Stimulated activated CD4-positive, alpha-beta T cell treated with anti-CD3 and anti-CD28 coated beads, Interleukin-4, amount 100 ng/mL, for 48 hours (primary cell): ENCODE measurements at places on chromosomes 13 and 19.

DNA sequence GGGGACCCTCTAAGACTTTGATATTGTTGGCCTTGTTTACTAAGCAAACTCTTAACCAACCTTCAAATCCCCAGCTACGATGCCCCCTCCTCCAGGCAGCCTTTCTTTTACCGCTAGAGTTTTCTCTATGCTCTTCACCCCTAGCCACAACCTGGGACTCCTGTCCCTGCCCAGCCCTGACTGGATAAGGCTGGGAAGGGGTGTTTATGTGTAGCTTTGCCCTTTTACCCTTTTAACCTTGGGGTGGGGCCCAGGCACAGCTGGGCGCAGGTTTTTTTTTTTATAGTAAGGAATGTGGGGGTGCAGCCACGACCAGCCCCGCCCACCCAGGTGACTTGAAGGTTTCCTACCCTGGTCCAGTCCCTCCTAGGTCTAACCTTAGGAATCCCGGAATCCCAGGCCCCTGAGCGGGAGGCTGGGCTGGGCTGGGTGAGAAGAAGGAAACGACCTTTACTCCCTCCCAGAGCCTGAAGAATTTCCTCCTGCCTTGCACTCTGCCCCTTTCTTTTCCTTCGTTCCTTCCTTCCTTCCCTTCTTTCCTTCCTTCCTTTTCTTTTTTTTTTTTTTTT lies 12.2 kb downstream of the TJP3 start:
- DNase-seq = no peak

DNA sequence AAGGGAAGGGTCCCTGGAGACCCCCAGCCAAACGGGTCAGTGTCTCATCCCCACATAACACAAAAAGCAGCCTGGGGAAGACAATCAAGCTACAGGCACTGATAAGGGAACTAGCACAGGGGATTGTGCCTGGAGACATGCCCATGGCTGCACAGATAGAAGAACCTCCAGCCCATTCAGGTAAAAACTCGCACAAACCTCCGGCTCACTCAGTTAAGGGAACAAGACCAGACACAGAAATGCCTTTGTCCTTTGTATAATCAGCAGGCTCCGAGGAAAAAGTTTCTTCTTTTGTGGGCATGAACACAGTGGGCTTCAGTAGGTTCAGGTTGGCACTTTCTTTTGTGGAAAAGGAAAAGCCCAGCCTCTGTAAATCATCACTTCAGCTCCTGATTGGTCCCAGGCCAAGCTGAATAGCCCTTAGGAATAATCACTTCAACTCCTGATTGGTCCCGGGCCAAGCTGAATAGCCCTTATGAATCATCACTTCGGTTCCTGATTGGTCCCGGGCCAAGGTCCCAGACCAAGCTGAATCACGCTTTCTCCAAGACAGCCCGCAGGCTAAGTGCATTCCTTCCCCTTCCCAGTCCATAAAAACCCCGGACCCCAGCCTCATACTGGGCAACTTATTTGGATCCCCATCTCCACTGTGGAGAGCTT lies 5.0 kb upstream of the ZNF230 start:
- no peak for DNase-seq

DNA sequence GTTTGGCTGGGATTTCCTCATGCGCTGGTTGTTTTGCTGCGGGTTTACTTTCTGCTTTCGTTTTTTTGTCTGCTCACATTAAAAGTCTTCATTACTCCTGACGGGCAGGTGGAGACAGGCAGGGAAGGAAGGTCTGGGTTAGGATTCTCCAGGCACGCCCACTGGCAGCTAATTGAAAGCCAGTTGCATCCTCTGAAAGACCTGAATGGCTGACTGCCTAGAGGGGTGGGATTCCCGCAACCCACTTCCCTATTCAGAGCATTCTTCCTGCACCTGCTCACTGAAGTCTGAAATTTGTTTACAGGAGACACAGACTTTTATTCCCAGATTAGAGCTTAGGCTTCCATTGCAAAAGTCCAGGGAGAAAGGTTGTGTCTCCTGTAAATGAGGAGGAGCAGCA lies 172.0 kb downstream of the UQCRFS1 start:
- DNase-seq = no peak

GRCh38 chr13:113129480-113129879 lies 6.9 kb downstream of the F10 start:
- DNase-seq = no peak

DNA sequence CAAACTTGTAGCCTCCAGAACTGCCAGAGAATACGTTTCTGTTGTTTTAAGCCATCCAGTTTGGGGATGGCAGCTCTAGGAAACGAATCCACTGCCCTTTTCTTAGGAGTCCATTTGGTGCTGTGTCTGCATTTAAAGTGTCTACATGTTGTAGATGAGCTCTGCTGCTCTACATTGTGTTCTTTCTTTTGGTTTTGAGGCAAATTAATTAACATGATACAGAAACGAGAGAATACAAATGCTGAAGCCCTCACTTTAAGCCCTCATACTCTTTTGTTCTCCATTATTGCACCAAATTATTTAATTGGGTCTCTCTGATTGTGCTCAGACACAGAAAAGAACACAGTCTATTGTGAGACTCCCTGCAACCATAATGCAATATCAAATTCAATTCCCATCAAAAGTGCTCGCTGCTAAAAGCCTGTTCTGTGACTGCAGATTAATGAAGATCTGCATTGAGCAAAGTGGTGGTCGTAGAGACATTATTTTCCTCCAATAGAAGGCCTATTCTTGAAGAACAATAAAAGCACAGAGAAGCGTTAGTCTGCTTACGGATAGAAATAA lies 166.3 kb upstream of the SOX21 start:
- no peak for DNase-seq

- DNase-seq = no peak
Observed at GRCh38 chr19:1491114-1491848, at the start of gene REEP6. REEP6 (plus strand) TSS chr19:1491181; CDS start chr19:1491270, 89 bp downstream.

- no peak for DNase-seq
Observed at GRCh38 chr19:34356875-34357274, 8.1 kb upstream of the GPI start.

GRCh38 chr13:112053744-112054615 lies 13.0 kb upstream of the SOX1 start:
- no peak for DNase-seq

DNA sequence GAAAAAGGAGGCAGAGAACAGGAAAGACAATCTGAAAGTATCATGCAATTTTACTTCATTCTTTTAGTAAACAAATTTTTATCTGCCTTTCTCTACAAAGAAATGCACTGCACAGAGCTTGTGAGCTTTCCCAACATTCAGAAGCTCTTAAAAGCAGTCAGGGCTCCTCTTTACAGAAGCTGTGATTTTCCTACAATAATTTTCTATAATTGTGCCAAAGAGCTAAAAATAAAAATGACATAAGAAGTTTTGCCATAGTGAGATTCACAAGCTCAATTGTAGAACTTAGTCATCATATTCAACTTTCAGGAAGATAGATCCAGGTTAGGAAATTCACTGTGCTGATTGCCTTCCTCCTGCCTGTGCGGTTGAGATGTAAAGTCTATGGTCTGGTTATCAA lies 341.4 kb downstream of the PCDH9 start:
- DNase-seq = no peak

DNA sequence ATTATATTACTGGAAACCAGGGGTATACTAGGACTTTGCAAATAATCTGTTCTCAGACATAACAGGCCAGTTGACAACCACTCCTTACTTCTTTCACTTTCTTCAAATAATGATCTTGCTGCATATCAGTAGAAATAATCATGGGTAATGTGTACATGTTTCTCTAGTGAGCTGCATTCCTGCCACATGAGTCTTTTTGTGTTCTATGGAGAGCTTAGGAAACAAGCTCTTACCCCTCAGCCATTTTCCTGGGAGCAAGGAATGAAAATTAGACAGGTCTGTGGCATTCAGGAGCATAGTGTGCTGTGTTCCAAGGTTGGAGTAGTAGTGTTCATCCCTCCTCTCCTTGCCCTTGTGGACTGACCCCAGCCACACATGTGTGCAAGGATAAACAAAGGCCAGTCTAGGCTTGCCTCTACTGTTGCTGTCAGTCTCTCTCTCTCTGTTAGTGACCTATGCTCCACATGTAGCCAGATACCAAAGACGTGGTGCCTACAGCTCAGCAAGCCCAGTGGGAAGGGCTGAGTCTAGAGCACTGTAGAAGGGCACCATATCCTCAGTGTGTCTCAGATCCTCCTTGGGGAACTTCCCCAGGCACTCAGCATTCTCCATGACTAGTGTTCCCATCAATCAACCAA lies 11.5 kb upstream of the OXGR1 start:
- no peak for DNase-seq

- DNase-seq = no peak
Observed at GRCh38 chr13:35700671-35701070, 224.2 kb upstream of the MAB21L1 start.

GRCh38 chr13:30877335-30877734 lies 28.7 kb upstream of the MEDAG start:
- DNase-seq = no peak

DNA sequence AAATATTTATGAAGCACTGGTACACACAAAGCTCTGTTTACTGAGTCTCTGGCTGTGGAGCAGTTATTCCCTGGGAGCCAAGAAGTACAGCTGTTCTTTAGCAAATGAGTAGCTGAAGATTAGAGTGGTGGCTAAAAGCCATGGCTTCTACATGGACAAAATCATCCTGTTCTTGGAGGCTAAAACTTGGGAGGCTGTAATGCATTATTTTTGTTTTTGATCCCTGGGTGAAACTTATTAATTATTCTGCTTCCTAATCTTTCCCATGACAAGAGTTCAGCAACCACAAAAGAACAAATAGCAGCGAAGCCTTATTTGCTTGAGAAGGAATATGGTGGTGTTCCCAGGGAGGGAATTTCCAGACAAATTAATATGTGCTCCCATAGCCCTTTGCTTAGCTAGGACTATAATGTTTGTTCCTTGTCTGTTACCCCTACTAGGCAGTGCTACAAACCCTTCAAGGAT lies 109.5 kb downstream of the DCT start:
- no peak for DNase-seq

DNA sequence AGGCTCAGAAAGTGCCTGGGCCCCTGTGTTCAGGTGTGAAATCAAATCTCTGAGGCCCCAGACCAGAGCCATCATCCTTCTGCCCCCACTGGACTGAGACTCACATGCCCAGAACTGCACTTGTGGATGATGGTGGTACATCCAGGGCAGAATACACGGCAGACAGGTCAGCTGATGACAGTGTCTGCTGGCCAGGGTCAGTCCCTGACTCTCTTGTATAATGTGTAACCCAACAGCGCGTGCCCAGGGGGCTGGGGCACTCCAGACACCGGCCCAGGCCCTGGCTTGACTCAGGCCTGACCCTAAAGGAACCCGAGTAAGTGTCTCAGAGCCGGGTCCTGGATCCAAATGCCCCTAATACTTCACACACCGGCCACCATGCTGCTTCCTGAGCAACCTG lies 37.4 kb upstream of the GATAD2A start:
- DNase-seq = no peak

GRCh38 chr13:43596924-43597598 lies 189.7 kb downstream of the ENOX1 start:
- no peak for DNase-seq

GRCh38 chr13:21557995-21558394 lies 46.0 kb downstream of the MICU2 start:
- DNase-seq = no peak

DNA sequence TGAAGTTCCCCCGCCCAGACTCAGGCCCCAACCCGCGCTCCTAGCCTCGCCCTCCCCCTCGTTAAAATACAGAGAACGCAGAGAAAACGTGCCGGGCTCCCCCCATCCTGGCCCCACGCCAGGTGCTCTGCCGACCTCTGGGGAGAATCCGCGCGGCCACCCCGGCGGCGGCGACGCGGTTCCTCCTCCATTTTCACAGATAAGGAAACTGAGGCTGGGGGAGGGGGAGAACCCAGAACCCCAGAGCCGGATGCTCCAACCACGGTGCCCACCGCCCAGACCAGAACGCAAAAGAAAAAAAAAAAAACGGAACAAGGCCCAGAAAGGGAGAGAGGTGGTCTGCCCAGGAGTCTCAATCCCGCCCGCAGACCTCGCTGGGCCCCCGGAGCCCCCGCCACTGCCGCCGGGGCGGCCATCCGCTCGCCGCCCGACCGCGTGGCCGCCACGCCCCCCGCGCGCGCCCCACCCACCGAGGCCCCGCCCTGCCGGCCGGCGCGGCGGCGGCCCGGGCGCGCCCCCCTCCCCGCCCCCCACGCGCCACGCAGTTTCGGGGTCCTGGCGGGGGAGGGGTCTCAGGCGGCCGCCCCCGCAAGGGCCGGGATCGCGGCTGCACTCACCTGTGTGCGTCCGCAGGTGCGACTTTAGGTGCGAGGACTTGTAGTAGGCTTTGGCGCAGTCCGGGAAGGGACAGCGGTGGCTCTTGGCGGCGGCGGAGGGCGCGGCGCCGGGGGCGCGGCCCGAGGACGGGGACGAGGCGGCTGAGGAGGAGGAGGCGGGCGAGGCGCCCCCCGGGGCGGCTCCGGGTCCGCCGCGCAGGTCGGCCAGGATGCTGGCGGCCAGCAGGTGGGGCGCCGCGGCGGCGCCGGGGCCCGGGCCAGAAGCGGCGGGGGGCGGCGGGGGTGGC lies 703 bp downstream of the KLF16 start:
- DNase-seq = peak; percentile 47

- DNase-seq = no peak
Observed at GRCh38 chr13:109180905-109181425, 551.6 kb downstream of the MYO16 start.

DNA sequence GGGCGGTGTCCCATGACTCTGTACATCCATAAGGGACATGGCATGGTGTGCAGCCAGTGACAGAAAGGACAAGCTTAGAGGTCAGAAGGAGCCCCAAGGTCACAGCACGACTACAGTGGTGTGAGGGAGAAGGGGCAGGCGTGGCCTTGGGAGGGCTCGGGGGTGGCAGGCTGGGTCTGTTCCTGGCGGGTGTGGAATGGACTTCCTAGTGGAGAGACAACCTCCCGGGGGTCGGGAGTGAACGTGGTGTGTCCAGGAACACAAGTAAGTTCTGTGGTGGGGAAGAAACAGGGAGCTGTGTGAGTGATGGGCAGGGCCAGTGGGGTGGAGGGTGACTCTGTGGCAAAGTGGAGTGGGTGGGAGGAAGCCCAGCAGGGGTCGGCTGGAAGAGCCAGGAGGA lies 279.3 kb downstream of the TEX29 start:
- DNase-seq = no peak

GRCh38 chr13:46629811-46630413 lies 76.9 kb downstream of the LRCH1 start:
- no peak for DNase-seq

GRCh38 chr13:99196466-99197116 lies 4.1 kb upstream of the UBAC2 start:
- no peak for DNase-seq

- DNase-seq = no peak
Observed at GRCh38 chr19:335486-336066, 9.0 kb downstream of the MIER2 start.

DNA sequence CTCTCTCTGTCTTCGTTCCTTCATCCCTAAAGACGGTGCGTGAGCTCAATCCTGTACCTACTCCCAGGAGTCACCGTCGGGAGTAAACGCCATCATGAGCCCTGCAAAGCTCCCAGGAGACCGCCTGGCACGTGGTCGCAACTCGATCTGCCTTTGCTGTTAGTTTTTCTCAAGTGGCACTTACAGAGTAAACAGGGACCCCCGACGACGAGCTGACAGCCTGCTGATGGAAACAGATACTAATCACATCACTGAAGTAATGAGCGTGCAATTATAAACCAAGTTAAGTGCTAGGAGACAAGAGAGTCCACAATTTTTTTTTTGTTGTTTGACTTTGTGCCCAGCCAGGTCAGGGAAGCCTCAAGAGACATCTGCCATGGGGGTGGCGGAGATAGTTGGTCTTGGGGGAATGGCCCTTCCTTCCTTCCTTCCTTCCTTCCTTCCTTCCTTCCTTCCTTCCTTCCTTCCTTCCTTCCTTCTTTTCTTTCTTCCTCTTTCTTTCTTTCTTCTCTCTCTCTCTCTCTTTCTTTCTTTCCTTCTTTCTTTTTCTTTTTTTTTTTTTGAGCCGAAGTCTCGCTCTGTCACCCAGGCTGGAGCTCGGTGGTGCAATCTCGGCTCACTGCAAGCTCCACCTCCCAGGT lies 23.6 kb downstream of the CACNG6 start:
- DNase-seq = no peak
